Stimulated activated CD4-positive, alpha-beta T cell treated with anti-CD3 and anti-CD28 coated beads, TNF-alpha, amount 100 ng/mL, for 24 hours (primary cell): ENCODE measurements at places on chromosomes 5 and 9.

- DNase-seq = no peak
Observed at GRCh38 chr5:79318935-79319614, 83.1 kb downstream of the JMY start.

GRCh38 chr9:22005021-22005701 is 3.9 kb downstream of the CDKN2B start:
- no peak for DNase-seq

GRCh38 chr9:136808806-136809158 is 1.0 kb downstream of the RABL6 start:
- no peak for DNase-seq

- DNase-seq = no peak
Observed at GRCh38 chr5:173513521-173513991, 102.9 kb downstream of the BOD1 start.

- DNase-seq = no peak
Observed at GRCh38 chr9:134314950-134315715, 11.1 kb upstream of the RXRA start.

DNA sequence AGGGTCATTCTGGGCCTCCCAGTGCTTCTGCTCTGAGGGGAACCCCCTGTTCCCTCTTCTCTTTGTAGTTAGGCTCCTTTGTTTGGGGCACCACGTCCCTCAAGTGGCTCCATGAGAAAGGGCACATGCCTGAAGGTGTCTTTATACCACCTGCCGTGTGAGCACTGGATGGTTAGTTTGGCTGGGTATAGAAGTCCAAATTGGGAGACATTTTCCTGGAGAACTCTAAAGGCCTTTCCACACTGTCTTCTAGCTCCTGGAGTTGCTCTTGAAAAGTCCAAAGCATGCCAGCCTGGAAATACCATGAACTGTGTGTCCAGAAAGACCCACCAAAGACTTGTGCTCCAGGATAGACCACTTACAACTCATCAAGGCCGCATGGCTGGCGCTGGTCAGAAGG is 11.1 kb upstream of the CCDC187 start:
- DNase-seq = no peak

GRCh38 chr9:101893661-101894646 is 155.5 kb upstream of the GRIN3A start:
- no peak for DNase-seq
